Activated T-cell treated with anti-CD3 and anti-CD28 coated beads for 1 hour (primary cell): ENCODE measurements at places on chromosomes 12 and 14.

GRCh38 chr12:129901254-129901653 lies 2.6 kb downstream of the TMEM132D start:
- no peak for DNase-seq

- no peak for DNase-seq
Measured at GRCh38 chr12:119354172-119354571, 19.6 kb downstream of the CCDC60 start.

DNA sequence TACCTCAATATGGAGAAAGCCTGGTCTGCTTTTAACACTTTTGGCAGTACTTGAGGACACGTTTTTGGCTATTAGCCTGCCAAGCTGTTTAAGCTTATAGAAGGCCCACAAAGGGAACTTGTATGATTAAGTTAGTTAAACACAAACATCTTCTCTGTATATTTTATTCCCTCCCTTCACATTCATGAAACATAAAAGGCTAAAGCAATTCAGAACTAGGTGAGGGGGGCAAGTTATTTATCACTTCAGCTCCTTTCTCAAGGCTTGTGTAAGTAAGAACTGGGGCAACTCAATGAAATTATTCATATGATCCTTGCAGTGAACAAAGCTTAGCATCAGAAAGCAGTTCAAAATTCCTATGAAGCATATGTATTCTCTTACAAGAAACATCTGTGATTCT lies 7.5 kb downstream of the PRICKLE1 start:
- DNase-seq: no peak

DNA sequence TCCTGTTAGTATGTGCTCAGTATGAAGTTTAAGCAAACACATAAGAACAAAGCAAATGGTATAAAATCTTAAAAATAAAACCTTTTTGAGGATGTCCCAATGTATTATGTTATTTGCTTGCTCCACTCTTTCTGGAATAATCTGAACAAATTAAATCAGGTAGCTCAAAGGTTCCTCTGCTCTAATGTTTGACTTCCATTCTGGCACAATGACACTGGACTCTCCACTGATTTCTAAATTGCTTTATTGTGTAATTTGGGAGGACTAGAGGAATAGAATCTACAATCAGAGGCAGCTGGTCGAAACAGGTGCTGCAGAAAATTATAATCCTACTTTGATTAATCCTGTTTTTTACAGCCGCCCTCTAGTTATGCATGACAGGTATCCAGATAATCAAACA lies 523.7 kb upstream of the FOXG1 start:
- no peak for DNase-seq

GRCh38 chr14:86057018-86057667 lies 527.2 kb downstream of the FLRT2 start:
- peak; percentile 3 for DNase-seq

GRCh38 chr12:68953536-68953935 lies 20.6 kb upstream of the CPM start:
- DNase-seq: no peak

GRCh38 chr14:64620910-64621309 lies 71.1 kb downstream of the PPP1R36 start:
- no peak for DNase-seq

GRCh38 chr12:109863847-109864712 lies 16.3 kb downstream of the GLTP start:
- DNase-seq: no peak

DNA sequence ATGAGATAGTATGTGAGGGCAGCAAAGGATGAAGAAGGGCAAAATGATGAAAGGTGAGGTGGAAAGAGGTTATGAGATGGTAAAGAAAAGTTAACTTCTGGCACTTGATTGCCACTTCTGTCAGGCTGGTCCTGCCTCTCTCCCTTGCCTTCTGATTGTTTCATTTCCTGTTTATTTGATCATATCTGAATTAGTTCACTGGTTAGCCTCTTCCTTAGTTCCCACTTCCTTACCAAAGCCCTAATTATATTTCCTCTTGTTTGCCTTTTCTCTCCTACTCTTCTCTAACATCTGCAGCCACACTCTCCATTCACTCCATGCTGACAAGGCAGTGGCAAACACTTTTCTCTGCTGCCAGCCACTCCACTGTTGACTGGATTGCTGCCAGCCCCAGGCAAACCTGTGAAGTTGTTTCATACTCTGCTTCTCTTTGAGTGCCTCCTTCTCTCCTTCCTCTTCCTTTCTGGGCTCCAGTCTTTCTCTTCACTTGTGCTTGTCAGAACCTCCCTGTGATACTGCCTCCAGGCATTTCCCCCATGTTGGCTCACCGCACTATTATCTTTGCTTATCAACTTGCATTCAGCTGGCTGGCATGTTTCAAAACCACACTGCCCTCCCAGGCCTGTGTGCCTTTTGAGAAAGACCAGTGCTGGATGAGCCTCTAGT lies 8.1 kb downstream of the PNP start:
- DNase-seq: no peak

- DNase-seq: no peak
Measured at GRCh38 chr14:22188318-22188717, 400.7 kb downstream of the DAD1 start.

DNA sequence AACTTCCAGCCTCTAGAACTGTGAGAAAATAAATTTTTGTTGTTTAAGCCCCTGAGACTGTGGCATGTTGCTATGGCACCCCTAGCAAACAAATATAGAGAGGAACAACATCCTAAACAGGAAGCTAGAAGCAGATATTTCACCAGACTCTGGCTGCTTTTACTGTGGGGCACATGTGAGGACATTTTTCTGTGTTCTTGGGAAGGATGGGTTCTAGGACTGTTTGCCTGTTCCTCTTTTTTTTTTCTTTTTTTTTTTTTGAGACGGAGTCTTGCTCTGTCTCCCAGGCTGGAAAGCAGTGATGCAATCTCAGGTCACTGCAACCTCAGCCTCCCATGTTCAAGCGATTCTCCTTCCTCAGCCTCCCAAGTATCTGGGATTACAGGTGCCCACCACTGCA lies 4.2 kb upstream of the HRK start:
- DNase-seq: no peak

DNA sequence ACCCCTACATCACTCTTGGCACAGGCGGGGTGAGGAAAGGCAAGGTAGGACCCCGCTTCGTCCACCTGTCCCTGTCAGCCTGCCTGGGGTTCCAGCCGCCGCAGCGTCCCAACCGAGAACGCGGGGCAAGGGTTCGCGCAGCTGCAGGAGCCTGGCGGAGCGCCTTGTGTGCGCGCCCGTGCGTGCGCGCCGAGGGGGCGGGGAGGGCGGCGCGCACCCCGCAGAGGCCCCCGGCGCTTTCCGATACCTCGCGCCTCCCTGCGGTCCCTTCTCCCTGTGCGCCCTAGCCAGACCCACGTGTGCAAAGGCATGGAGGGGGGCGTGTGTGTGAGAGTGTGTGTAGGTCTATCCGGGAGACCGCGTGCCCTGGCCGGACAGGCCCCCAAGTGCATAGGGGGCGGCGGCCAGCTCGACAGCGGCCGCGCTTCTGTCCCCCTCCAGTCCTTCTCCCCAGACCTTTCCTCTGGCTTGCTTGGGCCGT lies 122.4 kb downstream of the TSPAN9 start:
- DNase-seq: no peak

DNA sequence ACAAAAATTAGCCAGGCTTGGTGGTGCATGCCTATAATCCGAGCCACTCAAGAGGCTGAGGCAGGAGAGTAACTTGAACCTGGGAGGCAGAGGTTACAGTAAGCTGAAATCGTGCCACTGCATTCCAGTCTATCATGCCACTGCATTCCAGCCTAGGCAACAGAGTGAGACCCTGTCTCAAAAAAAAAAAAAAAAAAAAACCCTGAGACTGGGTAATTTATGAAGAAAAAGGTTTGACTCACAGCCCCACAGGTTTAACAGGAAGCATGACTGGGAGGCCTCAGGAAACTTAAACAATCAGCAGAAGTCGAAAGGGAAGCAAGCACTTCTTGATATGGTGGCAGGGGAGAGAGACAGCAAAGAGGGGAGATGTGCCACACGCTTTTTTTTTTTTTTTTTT lies 123.2 kb downstream of the GXYLT1 start:
- no peak for DNase-seq

- no peak for DNase-seq
Measured at GRCh38 chr12:91317306-91317705, 134.7 kb upstream of the DCN start.

DNA sequence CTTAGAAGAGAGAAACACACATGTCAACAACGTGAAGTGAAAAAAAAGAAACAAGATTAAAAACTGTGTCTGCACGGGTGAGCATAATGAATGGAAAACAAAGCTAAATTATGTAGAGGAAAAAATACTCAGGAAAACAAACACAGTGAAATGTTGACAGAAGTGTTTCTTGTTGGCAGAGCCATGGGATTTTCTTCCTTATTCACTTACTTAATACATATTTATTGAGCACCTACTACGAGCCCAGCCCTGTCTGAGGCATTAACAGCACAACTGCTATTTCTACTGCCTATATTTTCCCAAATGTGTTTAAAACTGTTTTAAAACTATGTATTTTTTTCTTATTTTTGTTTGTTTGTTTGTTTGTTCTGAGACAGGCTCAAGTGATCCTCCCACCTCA lies 69.9 kb downstream of the DIO3 start:
- DNase-seq: no peak

DNA sequence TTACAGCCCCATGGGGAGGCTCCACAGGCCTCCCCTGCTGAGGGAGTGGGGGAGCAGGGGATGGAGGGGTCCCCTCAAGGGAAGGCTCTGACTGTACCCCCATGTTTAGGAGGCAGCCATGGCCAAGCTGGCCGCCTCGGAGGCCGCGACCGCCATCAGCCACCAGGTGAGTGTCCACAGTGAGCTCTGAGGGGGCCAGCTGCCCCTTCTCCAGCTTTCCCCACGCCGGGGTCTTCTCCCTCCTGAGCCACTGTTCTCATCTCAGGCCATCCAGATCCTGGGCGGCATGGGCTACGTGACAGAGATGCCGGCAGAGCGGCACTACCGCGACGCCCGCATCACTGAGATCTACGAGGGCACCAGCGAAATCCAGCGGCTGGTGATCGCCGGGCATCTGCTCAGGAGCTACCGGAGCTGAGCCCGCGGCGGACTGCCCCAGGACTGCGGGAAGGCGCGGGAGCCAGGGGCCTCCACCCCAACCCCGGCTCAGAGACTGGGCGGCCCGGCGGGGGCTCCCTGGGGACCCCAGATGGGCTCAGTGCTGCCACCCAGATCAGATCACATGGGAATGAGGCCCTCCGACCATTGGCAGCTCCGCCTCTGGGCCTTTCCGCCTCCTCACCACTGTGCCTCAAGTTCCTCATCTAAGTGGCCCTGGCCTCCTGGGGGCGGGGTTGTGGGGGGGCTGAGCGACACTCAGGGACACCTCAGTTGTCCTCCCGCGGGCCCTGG lies 13.6 kb downstream of the ACADS start:
- DNase-seq: no peak

DNA sequence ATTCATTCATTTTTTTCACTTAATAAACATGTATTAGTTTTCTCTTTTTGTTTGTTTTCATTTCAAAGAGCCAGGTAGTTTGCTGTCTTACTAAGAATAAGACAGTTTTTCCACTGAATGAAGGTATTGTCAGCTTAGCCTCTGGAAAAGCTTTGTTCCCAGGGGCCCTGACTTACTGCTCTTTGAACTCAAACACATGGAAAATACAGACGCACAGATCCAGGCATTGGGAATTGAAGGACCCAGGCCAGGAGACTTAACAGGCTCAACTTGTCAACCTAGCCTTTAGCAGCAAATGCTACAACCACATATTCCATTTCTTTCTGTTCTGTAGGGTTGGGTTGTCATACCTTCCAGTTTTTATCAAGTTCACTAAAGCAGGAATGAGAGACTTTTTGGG lies 38.5 kb upstream of the SLCO1C1 start:
- DNase-seq: no peak

GRCh38 chr12:111842556-111843396 lies 748 bp downstream of the MAPKAPK5 start:
- DNase-seq: peak; percentile 6

GRCh38 chr12:21751517-21751916 lies 23.0 kb downstream of the KCNJ8 start:
- no peak for DNase-seq

DNA sequence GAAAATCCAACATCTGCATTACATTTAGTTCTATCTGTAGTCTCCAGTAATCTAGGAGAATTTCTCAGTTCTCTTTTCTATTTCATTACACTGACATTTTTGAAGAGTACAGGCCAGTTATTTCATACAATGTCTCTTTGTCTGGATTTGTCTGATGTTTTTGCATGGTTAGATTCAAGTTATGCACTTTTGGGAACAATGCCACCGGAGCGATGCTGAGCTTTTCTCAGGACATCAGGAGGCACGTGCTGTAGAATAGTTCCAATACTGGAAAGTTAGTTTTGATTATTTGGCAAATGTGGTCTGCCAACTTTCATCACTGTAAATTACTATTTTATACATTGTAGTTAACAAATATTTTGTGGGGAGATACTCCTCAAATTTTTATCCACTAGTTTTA lies 43.1 kb downstream of the ALDH1L2 start:
- no peak for DNase-seq

DNA sequence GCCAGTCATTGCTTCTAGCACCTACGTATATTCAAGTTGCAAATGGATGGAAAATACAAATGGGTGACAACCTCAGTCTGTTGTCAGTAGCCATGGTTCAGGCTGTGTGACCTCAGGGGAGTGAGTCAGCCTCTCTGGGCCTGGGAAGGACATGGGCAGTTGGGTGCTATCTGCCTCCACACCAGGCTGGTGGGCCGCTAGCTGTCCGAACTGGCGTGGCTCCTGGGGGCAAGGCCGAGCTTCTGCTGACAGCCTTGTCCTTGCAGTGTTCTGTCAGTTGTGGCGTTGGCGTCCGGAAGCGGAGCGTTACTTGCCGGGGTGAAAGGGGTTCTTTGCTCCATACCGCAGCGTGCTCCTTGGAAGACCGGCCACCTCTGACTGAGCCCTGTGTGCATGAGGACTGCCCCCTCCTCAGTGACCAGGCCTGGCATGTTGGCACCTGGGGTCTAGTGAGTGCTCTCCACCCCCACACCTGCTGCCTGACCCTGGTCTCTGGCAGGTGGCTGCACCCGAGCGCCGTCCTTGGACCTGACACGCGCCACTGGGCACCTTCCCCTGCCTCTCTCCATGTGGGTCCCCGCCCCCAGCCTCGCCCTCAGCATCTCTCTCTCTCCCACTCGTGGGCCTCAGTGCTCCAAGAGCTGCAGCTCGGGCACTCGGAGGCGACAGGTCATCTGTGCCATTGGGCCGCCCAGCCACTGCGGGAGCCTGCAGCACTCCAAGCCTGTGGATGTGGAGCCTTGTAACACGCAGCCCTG lies 17.1 kb downstream of the PAPLN start:
- DNase-seq: no peak

DNA sequence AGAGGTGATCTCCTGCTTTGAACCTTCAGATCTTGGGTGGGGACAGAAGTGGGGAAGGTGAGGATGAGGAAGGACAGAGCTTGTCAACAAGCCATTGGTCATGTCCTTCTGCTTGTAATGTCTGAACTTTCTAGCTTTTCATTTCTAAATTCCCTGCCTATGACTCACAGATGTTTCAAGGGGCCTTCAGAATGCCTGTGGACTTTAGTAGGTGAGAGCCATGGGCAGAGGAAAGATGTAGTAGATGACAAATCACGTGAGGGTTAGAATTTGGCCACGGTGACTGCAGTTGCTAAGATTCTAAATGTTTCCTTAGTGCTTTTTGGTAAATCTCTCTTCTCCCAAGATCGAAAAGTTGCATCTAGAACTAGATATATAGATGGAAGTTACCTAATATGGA lies 18.7 kb upstream of the CREBL2 start:
- no peak for DNase-seq

- no peak for DNase-seq
Measured at GRCh38 chr14:100017553-100017952, 47.7 kb upstream of the EVL start.
